ENCODE measurements at places on chromosomes 13 and 19. TPM values are rescaled to one million over a fixed set of nuclear protein-coding genes. Genes with fewer than 3 reads are reported as not detected.

- DNase-seq: no peak
Measured at GRCh38 chr13:23766939-23767338, 122.3 kb downstream of the MIPEP start.

GRCh38 chr19:49085020-49085867 lies at the start of gene SNRNP70:
Gene SNRNP70 (plus strand): TSS chr19:49085451. CDS start chr19:49086415, 964 bp downstream.
- DNase-seq: peak; percentile 97

- DNase-seq: no peak
Measured at GRCh38 chr13:50280441-50280937, 265.2 kb downstream of the KCNRG start.

Gene TGFBR3L
- 0.32 TPM for polyA plus RNA-seq

Gene FRY
- 59.8 TPM for polyA plus RNA-seq

DNA sequence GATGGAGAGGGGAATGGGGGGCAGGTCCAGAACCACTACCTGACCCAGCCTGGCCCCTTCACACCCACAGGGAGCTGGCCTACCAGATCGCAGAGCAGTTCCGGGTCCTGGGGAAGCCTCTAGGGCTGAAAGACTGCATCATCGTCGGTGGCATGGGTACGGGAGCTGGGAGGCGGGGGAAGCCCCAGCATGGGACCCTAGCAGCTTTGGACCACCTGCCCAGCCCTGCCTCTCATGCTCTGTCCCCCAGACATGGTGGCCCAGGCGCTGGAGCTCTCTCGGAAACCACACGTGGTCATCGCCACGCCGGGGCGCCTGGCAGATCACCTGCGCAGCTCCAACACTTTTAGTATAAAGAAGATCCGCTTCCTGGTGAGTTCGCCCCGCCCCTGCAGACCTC lies 2.1 kb downstream of the DDX49 start:
- DNase-seq: no peak
